GM12878 (cell line): ENCODE measurements at places on chromosomes 6 and 20. TPM values are rescaled to one million over a fixed set of nuclear protein-coding genes. Genes with fewer than 3 reads are reported as not detected.

DNA sequence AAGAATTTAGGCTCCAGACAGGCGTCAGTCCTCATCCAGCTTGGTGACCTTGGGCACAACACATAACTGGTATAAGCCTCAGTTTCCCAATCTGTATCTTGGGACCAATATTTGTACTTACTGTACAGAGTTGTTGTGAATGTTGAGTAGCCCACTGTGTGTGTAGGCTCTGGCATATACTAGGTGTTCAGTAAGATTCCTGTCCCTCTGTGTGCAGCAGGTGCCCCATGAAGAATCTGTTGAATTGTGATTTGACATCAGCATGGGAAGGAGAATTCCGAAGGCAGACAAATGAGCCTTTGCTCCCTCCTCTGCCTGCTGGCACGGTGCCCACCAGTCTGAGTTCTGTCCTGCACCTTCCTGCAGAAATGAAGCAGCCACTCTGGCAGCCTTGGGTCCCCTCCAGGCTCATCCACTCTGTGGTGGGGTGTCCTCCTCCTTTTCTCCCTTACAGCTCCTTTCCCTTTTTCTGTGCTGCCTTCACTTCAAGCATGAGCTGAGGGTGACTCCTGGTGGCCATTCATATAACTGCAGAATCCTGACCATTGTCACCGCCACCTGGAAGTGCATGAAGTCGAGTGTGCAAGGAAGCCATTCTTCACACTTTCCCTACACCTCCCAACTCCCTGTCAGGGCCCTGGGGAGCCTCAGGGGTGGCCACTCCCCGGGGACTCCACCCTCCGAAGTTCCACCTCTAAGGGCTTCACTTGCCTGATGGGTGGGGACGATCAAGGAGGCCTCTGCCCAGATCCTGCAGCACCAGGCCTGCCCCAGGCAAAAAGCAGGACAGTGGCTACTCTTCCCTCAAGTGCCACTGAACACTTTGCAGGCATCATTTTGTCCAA is 48.2 kb downstream of the MRPL14 start:
- no peak overlapping the region for H3K4me3 ChIP-seq
- H3K27ac ChIP-seq = no peak overlapping the region
- no peak for DNase-seq

GRCh38 chr20:58705208-58705926 is 12.8 kb downstream of the NPEPL1 start:
- no peak overlapping the region for H3K27ac ChIP-seq
- no peak for DNase-seq
- H3K4me1 ChIP-seq = no peaks in the 10 kb centered on the region
- no peaks in the 10 kb centered on the region for H3K27me3 ChIP-seq

DNA sequence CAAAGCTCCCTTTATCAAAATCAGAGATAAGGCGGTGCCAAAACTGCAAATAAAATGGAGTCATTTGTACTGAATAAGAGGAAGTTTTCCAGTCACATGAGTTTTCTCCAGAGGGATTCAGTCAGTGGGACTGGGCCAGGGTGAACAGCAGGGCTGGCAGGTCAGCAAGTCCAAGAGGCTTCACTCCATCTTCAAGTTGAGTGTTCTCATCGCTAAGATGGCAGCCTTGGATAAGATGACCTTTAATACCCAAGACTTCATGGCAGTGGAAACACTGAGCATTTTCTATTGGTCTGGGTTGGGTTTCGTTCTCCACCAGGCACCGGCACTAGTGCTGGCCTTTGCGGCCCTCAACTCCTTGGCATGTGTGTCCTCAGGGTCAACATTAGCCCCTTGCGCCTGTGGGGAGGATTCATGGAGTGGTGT is 29.3 kb upstream of the IGF2R start:
- no peaks in the 10 kb centered on the region for H3K27me3 ChIP-seq
- no peaks in the 10 kb centered on the region for H3K36me3 ChIP-seq
- H3K4me3 ChIP-seq = no peak overlapping the region
- no peak overlapping the region for H3K27ac ChIP-seq
- no peaks in the 10 kb centered on the region for H3K4me1 ChIP-seq

DNA sequence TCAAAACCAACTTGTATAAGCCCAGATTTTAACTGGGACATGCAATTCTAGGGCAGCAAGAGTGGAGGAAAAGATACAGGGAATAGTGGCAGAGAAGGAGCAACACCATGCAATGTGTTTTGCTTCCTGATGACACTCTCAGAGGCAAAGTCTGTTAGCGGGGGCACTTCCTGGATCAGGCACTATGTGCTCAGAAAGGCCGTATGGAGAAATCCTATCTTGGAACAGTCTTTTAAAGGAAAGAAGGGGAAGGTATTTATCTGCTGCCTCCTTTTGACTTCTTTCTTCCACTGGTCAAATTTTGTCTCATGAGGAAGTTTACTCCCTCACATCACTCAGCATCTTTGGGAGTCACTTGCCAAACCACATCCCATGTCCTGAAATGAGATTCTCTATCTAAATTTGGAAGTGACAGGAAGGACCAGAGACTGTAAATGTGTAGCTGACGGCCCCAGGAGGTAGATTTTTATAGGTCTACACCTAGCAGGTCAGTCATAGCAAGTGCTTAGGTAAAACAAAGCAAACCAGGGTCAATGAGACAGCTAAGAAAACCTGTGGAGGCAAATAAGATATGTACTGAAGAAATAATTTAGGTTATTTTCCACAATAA is 91.7 kb upstream of the ELOVL5 start:
- H3K27me3 ChIP-seq = peaks cover 5% of the 10 kb centered on the region; the same call in 1 of the 2 replicates
- H3K36me3 ChIP-seq = no peaks in the 10 kb centered on the region
- no peak overlapping the region for H3K27ac ChIP-seq
- no peak for DNase-seq
- no peak overlapping the region for H3K4me3 ChIP-seq

- no peaks in the 10 kb centered on the region for H3K36me3 ChIP-seq
- H3K27ac ChIP-seq = no peak overlapping the region
- no peaks in the 10 kb centered on the region for H3K27me3 ChIP-seq
- no peaks in the 10 kb centered on the region for H3K4me1 ChIP-seq
These were observed 387.7 kb downstream of the BTBD3 start for GRCh38 chr20:12305188-12305950.

- no peak for DNase-seq
- no peak overlapping the region for H3K4me3 ChIP-seq
- H3K27me3 ChIP-seq = no peaks in the 10 kb centered on the region
- H3K4me1 ChIP-seq = no peaks in the 10 kb centered on the region
These were observed 40.1 kb upstream of the LTV1 start for GRCh38 chr6:143802833-143803565.

Gene BPIFB2
- not detected in 2 replicates for polyA plus RNA-seq

Gene GPX5
- polyA plus RNA-seq = not detected in 2 replicates

Gene CCR6
- polyA plus RNA-seq = 1.5 and 2.2 TPM in 2 replicates
